ENCODE measurements at places on chromosomes 1 and 21. TPM values are rescaled to one million over a fixed set of nuclear protein-coding genes. Genes with fewer than 3 reads are reported as not detected.
A peak's percentile ranks its signal among the peaks of the same experiment; 100 is the strongest.

The CRYBG2 gene
- not detected for total RNA-seq

- DNase-seq = no peak
Observed at GRCh38 chr1:54379555-54380289, 26.5 kb downstream of the SSBP3 start.

DNA sequence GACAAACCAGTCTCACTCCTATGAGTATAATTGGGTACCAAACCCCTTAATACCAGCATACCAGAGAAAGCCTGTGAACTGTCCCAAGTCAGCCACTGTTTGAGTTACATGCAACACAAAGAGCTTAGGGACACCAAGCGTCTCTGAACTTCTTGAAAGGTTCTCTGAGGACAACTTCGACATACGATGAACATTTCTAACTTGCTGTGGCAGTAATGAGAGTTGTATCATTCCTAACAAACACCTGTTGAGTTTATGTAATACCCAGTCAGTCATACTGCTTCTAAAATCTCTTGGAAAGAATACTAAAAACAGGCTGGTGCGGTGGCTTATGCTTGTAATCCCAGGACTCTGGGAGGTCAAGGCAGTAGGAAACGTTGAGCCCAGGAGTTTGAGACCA, 18.4 kb downstream of the CCT8 start:
- DNase-seq = no peak

- DNase-seq = peak; percentile 46
Observed at GRCh38 chr21:41460578-41461527, 34.8 kb downstream of the MX1 start.

DNA sequence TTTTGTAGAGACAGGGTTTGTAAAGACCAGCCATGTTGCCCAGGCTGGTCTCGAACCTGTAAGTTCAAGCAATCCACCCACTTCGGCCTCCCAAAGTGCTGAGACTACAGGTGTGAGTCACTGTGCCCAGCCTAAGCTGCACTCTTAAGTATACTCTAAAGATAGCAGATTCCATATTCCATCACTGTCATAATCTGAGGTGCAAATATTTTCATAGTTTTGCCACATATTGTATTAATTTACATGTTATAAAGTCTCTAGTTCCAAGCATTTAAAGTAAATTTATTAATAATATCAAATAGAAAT, 121.3 kb downstream of the HFM1 start:
- no peak for DNase-seq

Data from HFFc6 (cell line).